Glutamatergic neuron (in vitro differentiated cells): ENCODE measurements at places on chromosomes 12 and 14.

GRCh38 chr14:89141862-89142261 lies 275.2 kb downstream of the FOXN3 start:
- DNase-seq, result no peak

DNA sequence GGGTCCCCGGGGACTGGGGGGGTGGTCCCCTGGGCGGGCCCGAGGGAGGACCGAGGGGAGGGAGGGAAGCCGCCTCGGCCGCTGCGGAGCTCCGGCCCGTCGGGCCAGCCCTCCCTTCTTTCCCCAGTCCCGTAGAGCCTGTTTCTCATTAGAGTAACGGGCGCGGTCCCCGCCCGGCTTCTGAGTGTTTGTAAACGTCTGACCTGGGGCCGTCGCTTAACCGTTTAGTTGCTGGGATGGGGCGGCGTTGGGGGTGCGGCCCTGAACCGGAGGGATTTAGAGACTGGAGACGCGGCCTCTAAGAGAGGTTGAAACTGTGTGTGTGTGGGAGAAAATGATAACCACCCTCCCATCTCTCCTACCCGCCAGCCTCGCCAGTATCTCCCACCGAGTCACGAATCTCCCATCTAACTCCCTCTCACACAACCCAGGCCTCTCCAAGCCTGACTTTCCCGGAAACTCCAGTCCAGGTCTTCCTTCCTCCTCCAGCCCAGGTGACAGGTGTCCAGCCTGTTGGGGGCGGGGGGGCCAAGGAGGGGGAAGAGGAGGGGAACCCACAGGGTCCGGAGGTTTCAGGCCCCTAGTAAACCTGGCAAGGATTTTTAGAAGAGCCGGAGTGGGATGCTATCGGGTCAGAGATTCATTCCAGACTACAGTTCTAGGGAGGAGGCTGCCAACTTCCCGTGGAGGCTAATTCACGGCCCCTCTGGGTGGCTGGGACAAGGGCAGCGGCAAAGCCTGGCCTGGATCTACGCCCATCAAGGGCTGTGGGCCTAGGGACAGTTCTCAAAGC lies 1.1 kb upstream of the NFATC4 start:
- DNase-seq, result peak; percentile 85

- DNase-seq, result no peak
These were observed 57.2 kb downstream of the LTBP2 start for GRCh38 chr14:74554742-74555362.

GRCh38 chr14:62451221-62451620 lies 594.0 kb downstream of the KCNH5 start:
- no peak for DNase-seq

DNA sequence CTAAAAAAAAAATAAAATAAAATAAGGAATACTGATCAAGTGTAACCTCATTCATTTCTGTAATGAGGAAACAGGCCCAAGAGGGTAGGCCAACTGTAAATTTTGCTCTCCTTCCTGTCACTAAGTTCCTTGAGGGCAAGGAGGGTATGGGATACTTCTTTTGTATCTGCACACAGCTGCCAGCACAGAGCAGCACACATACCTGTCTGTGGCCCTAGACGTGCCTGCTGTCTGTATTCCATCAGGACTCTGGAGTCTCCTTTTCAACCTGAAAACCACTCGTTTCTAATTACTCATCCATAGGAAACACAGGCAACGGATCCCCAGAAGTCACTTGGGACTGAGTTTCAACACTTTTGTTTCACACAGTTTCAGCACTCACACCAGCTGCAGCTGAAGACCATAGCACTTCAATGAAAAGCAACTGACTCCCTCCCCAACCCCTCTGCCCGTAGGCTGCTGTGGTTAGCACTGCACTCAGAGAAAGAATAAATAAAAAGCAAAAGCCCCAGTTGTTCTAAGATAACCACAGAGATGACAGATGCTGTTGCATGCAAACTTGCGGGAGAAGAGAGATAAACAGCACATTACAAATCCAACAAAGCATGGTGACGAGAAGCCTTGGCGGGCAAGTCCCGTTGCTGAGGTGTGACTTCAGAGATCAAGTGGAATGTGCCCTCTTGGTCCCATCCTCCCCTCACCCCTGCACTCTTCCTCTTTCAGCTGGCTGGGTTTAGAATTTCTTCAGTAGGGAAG lies 24.9 kb downstream of the CRACR2A start:
- DNase-seq, result no peak

- DNase-seq, result no peak
These were observed 1.2 kb downstream of the RPLP0 start for GRCh38 chr12:120199595-120200306.

- DNase-seq, result no peak
These were observed 80.0 kb upstream of the RPH3A start for GRCh38 chr12:112711507-112711906.

GRCh38 chr12:110137786-110138185 lies 13.6 kb downstream of the IFT81 start:
- no peak for DNase-seq
